ENCODE measurements at places on chromosomes 6 and 20. TPM values are rescaled to one million over a fixed set of nuclear protein-coding genes. Genes with fewer than 3 reads are reported as not detected.

- no peaks in the 10 kb centered on the region for H3K4me1 ChIP-seq
- H3K4me3 ChIP-seq = no peak overlapping the region
- no peak overlapping the region for H3K27ac ChIP-seq
- H3K27me3 ChIP-seq = no peaks in the 10 kb centered on the region
These were observed 279.7 kb downstream of the CDH4 start for GRCh38 chr20:61531553-61532345.

The SYNDIG1 gene
- 3.2 TPM for total RNA-seq

The LY6G6F gene
- 0.05 TPM for total RNA-seq

The FAM83C gene
- under 0.01 TPM for total RNA-seq

- H3K4me1 ChIP-seq = no peaks in the 10 kb centered on the region
- H3K27me3 ChIP-seq = no peaks in the 10 kb centered on the region
- no peaks in the 10 kb centered on the region for H3K36me3 ChIP-seq
- H3K27ac ChIP-seq = no peak overlapping the region
These were observed 59.7 kb downstream of the EYA4 start for GRCh38 chr6:133300896-133301295.

- H3K27ac ChIP-seq = no peak overlapping the region
- no peak for DNase-seq
- no peaks in the 10 kb centered on the region for H3K36me3 ChIP-seq
- peaks cover 15% of the 10 kb centered on the region for H3K27me3 ChIP-seq
- H3K4me3 ChIP-seq = no peak overlapping the region
These were observed 300.4 kb downstream of the LRFN2 start for GRCh38 chr6:40286721-40287120.

GRCh38 chr6:112773187-112773586 lies 426.1 kb downstream of the RFPL4B start:
- no peaks in the 10 kb centered on the region for H3K36me3 ChIP-seq
- H3K4me1 ChIP-seq = no peaks in the 10 kb centered on the region
- H3K4me3 ChIP-seq = no peak overlapping the region
- DNase-seq = no peak
- H3K27ac ChIP-seq = no peak overlapping the region

DNA sequence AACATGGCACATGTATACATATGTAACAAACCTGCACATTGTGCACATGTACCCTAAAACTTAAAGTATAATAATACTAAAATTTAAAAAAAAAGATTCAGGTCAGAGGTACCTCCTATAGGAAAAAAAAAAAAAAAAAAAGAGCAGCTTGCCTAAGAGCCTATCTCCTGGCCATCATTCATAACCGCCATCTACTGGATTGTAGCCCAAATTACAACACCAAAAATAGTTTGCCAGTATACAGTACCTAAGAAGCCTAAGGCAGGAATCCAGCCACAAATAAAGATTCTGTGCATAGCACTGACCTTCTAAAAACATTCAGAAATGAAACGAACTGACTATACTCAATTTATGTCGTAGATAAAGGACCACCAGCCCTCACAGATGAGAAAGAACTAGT lies 438.4 kb upstream of the ADGRB3 start:
- H3K27ac ChIP-seq = no peak overlapping the region
- no peaks in the 10 kb centered on the region for H3K36me3 ChIP-seq

DNA sequence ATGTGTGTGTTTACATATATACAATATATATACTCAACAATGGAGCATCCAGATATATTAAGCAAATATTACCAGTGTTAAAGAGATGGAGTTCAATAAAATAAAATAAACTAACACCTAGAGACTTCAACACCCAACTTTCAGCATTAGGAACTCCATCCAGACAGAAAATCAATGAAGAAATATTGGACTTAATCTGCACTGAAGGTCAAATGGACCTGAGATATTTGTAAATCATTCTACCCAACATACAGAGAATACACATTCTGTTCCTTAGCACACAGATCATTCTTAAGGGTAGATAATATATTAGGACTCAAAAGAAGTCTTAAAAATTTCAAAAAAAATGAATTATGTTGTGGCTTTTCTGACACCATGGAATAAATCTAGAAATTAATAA lies 832.3 kb upstream of the ADGRB3 start:
- H3K4me1 ChIP-seq = no peaks in the 10 kb centered on the region
- no peak overlapping the region for H3K4me3 ChIP-seq
- H3K27ac ChIP-seq = no peak overlapping the region
- no peaks in the 10 kb centered on the region for H3K27me3 ChIP-seq
- no peak for DNase-seq

DNA sequence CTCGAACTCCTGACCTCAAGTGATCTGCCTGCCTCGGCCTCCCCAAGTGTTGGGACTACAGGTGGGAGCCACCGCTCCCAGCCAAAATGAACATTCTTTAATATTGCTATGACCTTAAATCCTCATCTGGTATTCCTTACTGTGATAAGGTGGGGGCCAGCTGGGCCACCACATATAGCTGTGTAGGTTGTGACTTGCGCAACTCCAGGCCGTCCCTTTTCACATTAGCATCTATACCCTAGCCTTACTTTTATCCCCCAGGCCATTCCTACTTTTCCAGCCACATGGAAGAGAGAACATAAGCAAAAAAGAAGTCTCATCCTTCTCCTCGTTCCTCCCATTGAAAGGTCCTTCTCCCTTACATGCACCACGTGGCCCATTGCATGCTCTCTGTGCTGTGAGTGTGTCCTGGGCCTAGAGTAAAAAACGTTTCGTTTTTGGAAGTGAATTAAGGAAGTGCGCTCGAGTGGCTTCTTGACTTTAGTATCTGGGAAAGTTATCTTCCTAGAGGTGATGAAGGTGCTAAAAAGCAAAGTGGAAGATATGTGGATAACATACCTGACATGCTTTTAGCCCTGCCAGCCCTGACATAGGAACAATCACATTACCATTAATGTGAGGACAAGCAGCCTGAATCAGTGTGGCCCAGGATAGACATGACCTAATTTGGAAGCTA lies 56.8 kb upstream of the KIF13A start:
- no peaks in the 10 kb centered on the region for H3K4me1 ChIP-seq
- no peak overlapping the region for H3K27ac ChIP-seq
- no peak for DNase-seq
- no peak overlapping the region for H3K4me3 ChIP-seq
- no peaks in the 10 kb centered on the region for H3K27me3 ChIP-seq

DNA sequence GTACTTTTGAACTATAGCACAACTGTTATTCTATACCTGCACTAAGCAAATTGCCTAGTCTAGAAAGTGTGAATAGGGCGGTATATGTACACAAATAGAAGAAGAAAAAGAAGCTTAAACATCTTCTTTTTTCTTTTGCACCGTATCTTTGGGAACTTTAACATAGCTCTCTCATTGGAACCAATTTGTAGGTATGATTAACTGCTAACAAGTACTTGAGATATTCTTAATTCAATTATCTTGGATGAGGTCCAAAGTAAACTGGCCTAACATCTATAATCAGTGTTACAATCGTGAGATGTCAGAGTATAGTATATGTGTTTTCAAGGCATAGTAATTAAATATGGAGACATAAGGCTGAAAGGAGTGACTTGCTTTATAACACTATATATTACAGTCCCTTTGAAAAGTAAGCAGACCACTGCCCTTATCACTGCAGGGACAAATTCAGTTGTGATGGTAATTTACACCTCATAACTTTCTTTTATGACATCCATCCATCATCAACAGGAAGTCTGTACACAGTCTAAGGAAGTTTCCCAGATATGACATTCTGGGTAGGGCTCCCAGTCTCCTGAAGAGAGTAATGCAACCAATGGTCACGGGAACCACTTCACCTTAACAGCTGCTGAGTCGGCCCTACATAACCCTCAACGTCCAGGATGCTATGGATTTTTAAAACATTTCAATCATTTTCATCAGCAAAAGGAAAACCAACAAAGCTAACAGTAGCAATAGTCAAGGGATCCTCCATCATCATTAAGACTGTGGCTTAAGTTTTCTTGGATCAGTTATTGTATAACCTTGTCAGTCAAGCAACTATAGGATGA lies 37.6 kb downstream of the NKAIN2 start:
- no peak for DNase-seq
- H3K4me3 ChIP-seq = no peak overlapping the region
- H3K36me3 ChIP-seq = no peaks in the 10 kb centered on the region
- H3K27me3 ChIP-seq = no peaks in the 10 kb centered on the region

DNA sequence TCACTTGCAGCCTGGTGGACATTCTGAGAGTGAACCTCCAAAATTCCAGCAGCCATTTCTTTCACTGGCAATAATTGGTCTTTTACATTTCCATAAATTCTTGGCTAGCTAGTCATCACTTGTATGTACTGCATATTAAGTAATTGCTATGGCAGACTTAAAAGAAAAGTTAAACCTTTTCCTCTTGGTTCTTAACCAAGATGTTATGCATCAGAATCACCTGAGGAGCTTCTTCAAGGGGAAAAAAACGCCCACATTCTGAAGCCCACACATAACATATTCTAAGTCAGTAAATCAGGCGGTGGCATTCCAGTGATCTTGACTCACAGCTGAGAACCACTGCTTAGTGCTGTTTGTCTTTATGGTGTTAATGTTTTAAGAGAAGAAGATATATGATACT lies 37.0 kb downstream of the CDC40 start:
- no peak overlapping the region for H3K27ac ChIP-seq
- H3K27me3 ChIP-seq = no peaks in the 10 kb centered on the region
- DNase-seq = no peak
- no peak overlapping the region for H3K4me3 ChIP-seq
- H3K4me1 ChIP-seq = no peaks in the 10 kb centered on the region

The OR2J2 gene
- not detected for total RNA-seq

- H3K4me1 ChIP-seq = peaks cover 9% of the 10 kb centered on the region
- no peaks in the 10 kb centered on the region for H3K27me3 ChIP-seq
- H3K36me3 ChIP-seq = peaks cover 41% of the 10 kb centered on the region
These were observed 43.3 kb upstream of the MRPS10 start for GRCh38 chr6:42260972-42261371.

DNA sequence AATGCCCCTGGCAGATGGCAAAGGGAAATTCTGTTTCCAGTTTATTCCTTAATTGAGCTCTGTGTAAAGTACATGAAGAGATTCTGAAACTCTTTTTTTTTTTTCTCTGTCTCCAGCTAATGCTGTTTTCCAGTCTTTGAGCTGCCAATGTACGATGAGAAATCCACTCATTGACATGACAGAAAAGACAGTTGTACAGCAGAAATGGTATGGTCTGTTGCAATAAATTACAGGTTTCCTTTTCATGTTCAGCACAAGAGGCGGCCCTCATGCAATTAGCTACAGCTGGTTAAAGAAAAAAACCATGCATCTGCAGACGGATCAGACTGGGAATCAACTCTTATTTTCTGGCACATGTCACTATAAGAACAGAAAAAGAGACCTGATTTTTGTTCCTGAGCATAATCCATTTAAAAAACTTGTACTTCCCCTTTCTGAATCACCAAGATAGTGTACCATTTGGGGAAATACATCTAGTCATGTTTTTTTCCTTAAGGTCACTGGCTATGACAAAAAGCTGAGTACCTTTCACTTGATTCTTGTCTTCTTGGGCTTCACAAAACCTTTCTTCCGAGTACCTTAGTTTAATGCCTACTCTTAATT lies 289.8 kb upstream of the PREP start:
- H3K4me1 ChIP-seq = no peaks in the 10 kb centered on the region
- H3K36me3 ChIP-seq = no peaks in the 10 kb centered on the region
- H3K4me3 ChIP-seq = no peak overlapping the region
- H3K27me3 ChIP-seq = no peaks in the 10 kb centered on the region
- DNase-seq = no peak

DNA sequence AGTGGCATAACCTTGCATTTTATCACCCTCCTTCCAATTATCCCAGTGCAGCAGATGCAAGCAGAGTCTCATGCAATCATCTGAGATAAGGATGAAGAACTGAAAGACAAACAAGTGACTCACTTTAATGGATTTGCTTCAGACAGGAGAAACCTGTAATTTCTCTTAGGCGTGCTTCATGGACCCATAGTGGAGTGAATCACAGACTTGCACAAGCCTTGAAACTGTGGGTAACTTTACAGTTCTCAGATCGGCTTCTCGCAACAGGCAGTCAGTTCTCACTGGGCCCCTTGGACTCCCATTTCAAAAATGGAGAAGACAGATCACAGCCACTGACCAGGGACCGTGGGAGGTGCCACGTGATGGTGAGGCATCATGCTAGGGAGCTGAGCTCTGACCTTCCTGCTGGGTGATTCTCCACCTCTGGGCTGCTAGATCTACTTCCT lies at the start of gene ADGRF4:
TSS of gene ADGRF4 (plus strand) at position 239 of the 446 bp plus-strand sequence. CDS start 8,666 bp downstream, outside the sequence.
- H3K36me3 ChIP-seq = no peaks in the 10 kb centered on the region
- H3K27ac ChIP-seq = no peak within 1 kb of the TSS
- no peak for DNase-seq
- no peak within 1 kb of the TSS for H3K4me3 ChIP-seq

The GDAP1L1 gene
- total RNA-seq = under 0.01 TPM

The BNIP5 gene
- total RNA-seq = 0.14 TPM

GRCh38 chr6:110999634-111000270 lies 17.9 kb downstream of the RPF2 start:
- no peaks in the 10 kb centered on the region for H3K4me1 ChIP-seq
- H3K27me3 ChIP-seq = no peaks in the 10 kb centered on the region
- no peak overlapping the region for H3K27ac ChIP-seq
- no peak for DNase-seq

GRCh38 chr20:57342829-57343228 lies 8.2 kb upstream of the RAE1 start:
- peaks cover 6% of the 10 kb centered on the region for H3K27me3 ChIP-seq
- DNase-seq = no peak
- H3K4me3 ChIP-seq = no peak overlapping the region
- H3K4me1 ChIP-seq = no peaks in the 10 kb centered on the region
- no peaks in the 10 kb centered on the region for H3K36me3 ChIP-seq

- no peak overlapping the region for H3K4me3 ChIP-seq
- no peaks in the 10 kb centered on the region for H3K36me3 ChIP-seq
- DNase-seq = no peak
These were observed 3.0 kb upstream of the DDX43 start for GRCh38 chr6:73391675-73392074.

GRCh38 chr20:52791091-52791490 lies 181.1 kb upstream of the TSHZ2 start:
- no peak for DNase-seq
- no peaks in the 10 kb centered on the region for H3K36me3 ChIP-seq
- H3K4me3 ChIP-seq = no peak overlapping the region
- H3K27ac ChIP-seq = no peak overlapping the region

GRCh38 chr20:2485661-2486060 lies 15.1 kb upstream of the SNRPB start:
- DNase-seq = no peak
- H3K36me3 ChIP-seq = peaks cover 36% of the 10 kb centered on the region
- no peak overlapping the region for H3K27ac ChIP-seq

DNA sequence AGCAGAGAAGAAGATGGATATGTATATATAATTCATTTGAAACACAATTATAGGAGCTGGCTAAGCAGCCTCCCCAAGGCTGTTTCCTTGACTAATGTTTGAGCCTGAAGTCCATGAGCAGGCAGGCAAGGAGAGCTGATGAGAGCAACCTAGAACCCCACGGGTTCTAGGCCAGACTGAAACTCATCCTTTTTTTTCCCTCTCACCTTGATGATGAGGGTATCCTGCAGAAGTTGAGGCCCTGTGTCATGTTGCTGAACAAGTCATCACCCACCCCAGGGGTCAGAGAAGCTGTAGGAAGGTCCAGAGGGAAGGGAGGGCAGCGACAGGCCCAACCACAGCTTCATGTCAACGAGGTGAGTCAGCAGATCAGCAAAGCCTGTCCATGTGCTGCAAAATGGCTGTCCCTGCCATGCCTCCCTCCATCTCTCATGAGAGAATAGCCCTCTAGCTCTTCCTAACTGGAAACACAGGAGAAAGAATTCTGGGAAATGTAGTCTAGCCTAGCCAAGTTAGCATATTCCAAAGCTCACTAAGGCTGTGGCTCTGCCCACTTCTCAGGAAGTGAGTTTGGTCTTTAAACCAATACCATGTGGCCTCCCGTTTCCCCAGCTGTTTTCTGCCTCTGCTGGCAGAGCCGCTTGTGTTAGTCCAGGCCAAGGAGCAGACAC lies 91.3 kb upstream of the DTNBP1 start:
- no peaks in the 10 kb centered on the region for H3K27me3 ChIP-seq
- H3K4me3 ChIP-seq = no peak overlapping the region
- H3K4me1 ChIP-seq = no peaks in the 10 kb centered on the region
- no peaks in the 10 kb centered on the region for H3K36me3 ChIP-seq
- DNase-seq = no peak

Measured in thymus (tissue), 14 donors.